ENCODE measurements at places on chromosomes 2 and 18.

DNA sequence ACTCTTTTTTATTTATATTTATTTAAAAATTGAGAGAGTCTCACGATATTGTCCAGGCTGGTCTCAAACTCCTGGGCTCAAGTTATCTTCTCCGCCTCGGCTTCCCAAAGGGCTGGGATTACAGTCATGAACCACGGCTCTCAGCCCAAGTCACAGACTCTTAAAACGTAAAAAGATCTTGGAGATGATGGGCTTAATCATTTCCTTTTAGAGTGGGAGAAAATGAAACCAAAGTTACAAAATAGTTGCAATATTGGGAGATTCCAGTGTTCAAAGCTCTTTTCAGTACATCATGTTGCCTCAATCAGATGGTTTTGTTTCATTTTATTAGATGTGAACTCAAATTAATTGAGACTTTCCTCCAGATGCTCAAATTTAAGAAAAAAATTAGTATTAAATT lies 151.4 kb upstream of the XPO1 start:
- no peak for DNase-seq

GRCh38 chr2:86491088-86491487 lies 49.9 kb downstream of the KDM3A start:
- no peak for DNase-seq

DNA sequence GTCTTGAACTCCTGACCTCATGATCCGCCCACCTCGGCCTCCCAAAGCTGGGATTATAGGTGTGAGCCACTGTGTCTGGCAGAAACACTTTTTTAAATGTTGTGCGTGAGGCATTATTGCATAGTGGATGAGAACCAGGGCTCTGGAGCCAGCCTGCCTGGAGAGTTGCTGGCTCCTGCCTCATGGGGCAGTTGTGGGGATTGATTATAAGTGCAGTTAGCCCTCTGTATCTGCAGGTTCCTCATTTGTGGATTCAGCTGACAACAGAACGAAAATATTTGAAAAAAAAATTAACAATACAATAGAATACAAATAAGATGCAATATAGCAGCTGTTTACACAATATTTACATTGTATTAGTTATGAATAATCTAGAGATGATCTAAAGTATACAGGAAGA lies 129.4 kb upstream of the EML6 start:
- no peak for DNase-seq

DNA sequence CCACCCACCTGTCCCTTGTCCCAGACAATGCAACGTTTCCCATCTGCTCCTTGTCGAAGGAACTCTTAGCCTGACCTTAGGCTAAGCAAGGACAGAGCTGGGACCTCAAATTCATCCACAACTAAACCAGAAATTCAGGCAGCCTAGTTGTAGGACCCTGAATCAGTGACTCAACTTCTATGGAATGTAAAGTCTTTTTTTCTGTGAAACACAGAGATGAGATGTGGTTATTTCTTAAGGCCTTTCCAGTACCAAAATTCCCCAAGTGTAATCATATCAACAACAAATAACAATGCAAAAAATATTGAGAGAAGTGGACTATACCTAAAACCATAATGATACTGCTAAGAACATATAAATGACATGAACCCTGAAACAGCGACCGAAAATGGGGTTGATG lies 46.7 kb downstream of the EN1 start:
- no peak for DNase-seq

DNA sequence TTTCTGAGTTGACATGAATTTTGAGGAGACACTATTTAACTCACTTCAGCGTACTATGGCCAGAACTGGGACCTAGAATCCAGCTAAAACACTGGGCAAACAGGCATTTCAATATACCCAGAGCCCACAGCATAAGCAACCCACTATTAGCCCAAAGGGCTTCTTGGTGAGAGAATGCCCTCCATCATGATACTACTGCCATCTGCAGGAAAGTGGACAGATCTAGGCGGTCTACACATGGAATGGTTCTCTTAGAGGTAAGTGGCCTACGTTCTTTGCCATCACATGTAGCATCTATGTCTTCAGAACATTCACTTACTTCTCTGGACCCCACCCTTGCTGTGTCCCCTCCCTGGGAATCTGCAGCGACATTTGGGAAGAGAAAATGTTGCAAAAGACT lies 181.3 kb upstream of the LINC00305 start:
- no peak for DNase-seq

- no peak for DNase-seq
These were observed 55.0 kb downstream of the MAPK4 start for GRCh38 chr18:50614838-50615237.

- no peak for DNase-seq
These were observed 72.7 kb downstream of the GREB1L start for GRCh38 chr18:21314724-21315123.

GRCh38 chr2:239311132-239312040 lies 89.4 kb downstream of the HDAC4 start:
- DNase-seq = no peak

DNA sequence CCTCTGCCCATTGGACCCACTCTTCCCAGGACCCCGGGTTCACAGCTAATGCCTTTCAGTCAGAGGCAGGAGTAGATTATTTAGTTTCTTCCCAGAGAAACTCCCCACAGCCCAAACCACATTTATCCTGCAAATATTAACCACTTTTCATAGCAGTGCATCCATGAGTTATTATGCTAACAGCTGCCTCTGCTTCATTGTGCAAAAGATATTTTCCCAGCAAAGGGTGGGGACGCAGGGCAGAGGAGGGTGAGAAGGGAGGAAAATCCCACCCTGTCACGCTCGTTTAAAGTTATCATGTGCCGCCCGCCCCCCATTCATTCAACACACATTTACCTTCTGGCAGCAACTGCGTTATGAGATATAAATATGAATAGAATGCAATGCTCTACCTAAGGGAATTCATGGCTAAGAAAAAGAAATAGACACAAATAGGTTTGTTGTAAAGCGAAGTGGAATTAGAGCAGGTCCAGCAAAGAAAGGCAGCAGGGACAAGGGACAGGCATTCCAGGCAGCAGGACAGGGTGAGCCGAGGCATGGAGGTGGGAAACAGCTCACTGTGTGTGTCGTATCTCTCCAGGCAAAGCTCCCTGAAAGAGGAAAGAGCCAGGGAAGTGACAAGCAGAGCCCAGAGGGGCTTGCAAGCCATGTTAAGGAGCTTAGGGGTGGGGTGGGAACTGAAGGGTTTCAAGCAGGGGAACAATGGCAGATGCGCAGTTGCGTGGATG lies 46.3 kb upstream of the LTBP1 start:
- DNase-seq = no peak

GRCh38 chr18:59884351-59884750 lies 15.4 kb upstream of the PMAIP1 start:
- DNase-seq = no peak

GRCh38 chr2:6008726-6009125 lies 316.5 kb downstream of the SOX11 start:
- DNase-seq = no peak

DNA sequence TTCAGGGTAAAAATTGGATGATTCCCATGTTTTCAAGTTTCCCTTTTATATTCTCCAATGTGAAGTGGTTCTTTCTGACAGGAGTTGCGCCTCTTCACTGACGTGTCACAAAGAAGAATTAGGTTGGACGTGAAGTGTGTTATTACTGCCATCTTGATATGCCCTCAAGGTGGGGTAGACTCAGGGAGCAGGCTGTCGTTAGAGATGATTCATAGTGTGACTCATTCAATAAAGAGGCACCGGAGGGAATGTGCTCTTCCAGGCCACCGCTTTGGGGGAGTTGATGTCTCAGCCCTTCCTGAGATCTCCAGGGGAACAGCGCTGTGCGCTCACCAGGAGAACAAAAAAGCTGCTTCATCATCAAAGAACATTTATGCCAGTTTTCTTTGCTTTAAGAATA lies 3.6 kb upstream of the DGKD start:
- DNase-seq = no peak

DNA sequence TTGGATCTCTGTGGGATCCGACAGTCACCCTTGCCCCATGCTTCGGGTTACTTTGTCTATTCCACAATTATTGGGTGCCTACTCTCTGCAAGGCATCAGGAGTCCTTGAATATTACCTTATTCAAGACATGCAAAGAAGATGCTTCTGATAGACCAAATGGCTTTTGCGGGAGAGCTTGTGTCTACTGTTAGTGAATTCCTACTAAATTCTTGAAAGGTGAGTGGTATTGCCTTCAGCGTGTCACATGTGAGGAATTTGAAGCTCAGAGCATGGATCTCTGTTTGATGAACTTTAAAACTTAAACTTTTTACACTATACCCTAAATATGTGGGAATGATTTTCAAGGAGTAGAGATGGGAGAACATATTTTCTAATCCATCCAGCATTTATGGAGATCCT lies 184.4 kb downstream of the LTBP1 start:
- no peak for DNase-seq

DNA sequence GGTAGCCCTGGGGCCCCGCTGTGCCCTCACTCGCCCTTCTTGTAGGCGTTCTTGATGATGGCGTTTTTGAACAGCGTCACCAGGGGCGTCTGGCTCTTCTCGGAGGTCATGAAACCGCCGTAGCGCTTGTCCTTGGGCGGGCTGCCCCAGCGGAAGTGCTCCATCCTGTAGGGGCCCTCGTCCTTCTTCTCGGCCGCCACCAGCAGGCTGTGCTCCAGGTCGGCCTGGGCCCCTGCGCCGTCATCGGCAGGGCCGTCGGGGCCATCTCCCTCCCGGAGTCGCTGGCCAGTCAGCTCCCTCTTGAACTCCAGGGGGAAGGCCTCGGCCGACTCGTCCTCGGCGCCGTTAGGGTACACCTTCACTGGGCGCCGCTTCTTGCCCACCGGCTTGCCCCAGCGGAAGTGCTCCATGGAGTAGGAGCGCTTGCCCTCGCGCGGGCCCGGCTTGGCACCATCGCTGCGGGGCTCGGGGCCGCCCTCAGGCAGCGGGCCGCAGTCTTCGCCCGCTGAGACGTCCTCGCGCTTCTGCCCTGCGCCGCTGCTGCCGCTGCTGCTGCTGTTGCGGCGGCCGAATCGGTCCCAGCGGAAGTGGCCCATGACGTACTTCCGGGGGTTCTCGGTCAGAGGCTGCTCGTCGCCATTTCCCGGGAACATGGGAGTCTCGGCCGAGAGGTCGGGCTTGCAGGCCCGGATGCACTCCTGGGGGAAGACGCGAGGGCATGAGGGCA lies 7.2 kb downstream of the POMC start:
- DNase-seq = peak; percentile 84

DNA sequence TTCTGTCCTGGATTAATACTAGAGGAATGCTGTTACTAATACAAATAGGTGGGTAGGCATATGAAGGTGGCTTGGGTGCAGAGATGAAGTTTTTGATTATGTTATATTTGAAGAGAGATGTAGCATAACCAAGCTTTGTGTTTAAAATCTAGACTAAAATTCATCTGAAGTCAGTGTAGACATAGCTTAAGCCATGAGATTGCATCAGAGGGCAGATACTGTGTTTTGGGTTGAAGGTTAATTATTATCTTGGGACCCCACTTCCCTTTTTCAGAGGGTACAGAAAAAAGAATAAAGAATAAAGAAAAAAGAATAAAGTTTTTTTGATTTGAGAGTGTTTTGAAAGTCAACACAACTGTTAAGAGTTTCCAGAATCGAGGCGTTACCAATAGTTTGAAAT lies 13.0 kb downstream of the PPM1B start:
- DNase-seq = no peak

DNA sequence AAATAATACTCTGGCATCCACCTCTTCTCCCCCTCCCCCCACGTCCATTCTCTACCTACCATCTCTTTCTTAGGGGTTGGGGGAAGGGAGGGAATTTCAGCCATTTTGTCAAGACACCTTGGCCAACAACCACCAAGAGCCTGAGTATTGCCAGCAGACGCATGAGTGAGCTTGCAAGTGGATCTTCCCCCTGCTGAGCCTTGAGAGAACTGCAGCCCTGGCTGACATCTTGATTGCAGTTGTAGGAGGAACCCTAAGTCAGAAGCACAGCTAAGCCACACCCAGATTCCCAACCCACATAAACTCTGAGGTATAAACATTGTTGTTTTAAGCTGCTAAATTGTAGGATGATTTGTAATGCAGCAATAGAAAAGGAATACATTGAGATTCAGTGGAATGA lies 165.6 kb downstream of the TMEFF2 start:
- DNase-seq = no peak

- no peak for DNase-seq
These were observed 18.6 kb upstream of the NARS1 start for GRCh38 chr18:57640236-57640635.

- no peak for DNase-seq
These were observed 54.9 kb upstream of the SLC5A7 start for GRCh38 chr2:107931412-107931811.

DNA sequence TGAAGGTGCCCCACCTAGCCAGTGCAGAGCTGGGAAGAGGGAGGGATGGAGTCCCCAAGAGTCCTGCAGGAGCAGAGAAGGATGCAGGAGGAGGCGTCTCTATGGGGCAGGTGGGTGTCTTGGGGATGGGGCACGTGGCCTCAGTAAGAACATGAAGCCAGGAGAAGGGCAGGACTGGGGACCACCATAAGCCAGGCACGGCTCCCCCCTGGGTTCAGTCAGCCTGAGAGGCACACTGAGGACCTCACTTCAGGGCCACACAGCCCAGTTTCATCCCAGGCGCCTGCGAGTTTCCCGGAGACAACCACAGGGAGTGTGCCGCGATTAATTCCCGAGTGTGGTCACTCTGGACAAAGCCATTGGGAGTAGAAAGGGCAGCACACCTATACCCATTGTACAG lies 120.3 kb downstream of the GYPC start:
- no peak for DNase-seq

GRCh38 chr2:222594679-222595078 lies 61.2 kb downstream of the FARSB start:
- DNase-seq = no peak

- DNase-seq = no peak
These were observed 238.7 kb downstream of the ERBB4 start for GRCh38 chr2:212299943-212300342.

- DNase-seq = no peak
These were observed 656 bp downstream of the UNC80 start for GRCh38 chr2:209772290-209772685.

DNA sequence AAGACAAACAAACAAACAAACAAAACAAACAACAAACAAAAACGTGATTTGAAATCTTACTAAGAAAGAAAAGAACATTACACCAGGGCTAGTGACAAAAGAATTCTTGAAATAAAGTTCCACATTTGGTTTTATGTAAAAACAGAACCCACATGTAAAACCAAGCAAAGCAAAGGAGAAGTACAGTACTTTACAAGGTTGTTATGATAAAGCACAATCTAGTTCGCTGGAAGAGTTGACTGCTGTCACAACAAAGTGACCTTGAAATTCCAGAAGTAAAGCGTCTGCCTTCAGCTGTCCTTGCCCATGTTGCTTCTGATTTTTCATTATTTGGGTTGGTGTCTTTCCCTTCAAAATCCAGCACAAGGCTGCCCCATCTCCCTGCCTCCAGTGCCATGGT lies 94.8 kb upstream of the CYRIA start:
- no peak for DNase-seq

DNA sequence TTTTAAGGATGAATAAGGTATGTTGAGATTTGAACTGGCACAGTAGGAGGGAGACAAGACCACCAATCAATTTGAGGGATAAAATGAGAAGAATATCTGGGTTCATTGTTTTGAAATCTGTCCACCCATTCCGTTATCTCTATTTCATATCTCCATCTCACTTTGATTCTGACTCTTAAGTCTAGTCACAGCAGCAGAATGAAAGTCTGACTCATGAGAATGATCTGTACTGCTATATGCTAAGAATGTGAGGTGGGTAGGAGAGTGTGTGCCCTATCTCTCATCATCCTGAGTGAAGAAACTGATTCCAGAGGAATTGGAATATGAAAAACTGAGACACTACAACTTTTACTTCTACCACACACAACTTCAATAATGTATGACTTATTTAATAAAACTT lies 1994.5 kb upstream of the PIK3C3 start:
- DNase-seq = no peak

GRCh38 chr18:10230072-10230471 lies 224.4 kb upstream of the APCDD1 start:
- no peak for DNase-seq
